Left lung (tissue), 14 donors: ENCODE measurements at places on chromosomes 12 and 14. TPM values are rescaled to one million over a fixed set of nuclear protein-coding genes. Genes with fewer than 3 reads are reported as not detected.

DNA sequence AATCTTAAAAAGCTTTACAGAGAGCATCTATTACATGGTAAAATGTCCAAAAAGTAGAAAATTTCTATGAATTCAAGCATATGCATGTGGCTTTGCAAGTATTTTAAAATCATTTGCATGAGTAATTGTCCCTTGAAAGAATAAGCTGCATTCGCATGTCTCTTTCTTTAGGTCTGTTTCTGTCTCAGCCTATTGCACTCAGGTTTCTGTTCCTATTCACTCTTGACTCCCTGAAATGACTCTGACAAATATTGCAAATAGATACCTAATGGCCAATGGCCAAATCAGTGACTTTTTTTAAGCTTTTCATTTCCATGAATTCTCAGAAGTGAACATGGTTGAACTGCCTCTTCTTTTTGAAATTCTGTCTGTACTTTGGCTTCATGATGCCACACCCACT, 6.4 kb upstream of the TTC8 start:
- no peak for DNase-seq

CLEC7A gene
- 3.4 TPM for polyA plus RNA-seq

PLXNC1 gene
- polyA plus RNA-seq, result 11.5 TPM

GRCh38 chr14:95442633-95443021, 73.8 kb downstream of the SYNE3 start:
- DNase-seq, result peak; percentile 87

DNA sequence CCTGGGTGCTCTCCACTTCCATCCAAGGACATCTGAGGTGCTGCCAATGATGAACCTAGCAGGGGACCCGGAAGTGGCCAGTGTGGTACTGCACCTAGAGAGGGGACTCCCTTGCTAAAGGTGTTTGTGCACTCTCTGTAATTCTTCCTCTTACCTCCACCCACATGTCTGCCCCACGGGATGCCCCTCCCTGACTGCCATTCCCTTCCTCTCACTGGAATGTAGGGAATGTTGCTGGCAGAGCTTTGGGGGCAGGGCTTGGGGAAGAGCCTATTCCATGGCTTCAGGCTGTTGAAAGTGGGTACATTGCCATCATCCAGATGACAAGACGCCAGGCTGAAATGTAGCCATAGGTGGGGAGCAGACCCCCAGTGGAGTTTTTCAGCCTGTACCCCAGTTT, 153.2 kb downstream of the SMOC1 start:
- DNase-seq, result no peak

EIF5 gene
- polyA plus RNA-seq, result 207 TPM

DNA sequence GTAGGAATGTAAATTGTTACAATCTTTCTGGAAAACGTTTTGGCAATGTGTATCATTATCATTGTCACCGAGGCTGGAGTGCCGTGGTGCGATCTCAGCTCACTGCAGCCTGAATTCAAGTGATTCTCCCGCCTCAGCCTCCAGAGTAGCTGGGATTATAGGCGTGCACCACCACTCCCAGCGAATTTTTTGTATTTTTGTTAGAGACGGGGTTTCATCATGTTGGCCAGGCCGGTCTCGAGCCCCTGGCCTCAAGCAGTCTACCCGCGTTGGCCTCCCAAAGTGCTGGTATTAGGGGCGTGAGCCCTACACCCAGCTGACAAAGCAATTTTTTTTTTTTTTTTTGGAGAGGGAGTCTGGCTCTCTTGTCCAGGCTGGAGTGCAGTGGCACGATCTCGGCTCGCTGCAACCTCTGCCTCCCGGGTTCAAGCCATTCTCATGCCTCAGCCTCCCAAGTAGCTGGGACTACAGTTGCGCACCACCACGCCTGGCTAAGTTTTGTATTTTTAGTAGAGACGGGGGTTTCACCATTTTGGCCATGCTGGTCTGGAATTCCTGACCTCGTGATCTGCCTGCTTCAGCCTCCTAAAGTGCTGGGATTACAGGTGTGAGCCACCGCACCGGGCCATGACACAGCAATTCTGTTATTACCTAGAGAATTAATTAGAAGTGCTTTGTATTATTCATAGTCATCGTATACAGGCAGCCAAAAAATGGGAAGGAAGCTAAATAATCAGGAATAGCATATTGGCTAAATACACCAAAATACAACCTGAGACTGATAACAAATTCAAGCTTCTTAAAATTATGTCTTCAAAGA, 1.2 kb downstream of the ACTR6 start:
- no peak for DNase-seq
